ENCODE measurements at places on chromosomes 16 and 17. TPM values are rescaled to one million over a fixed set of nuclear protein-coding genes. Genes with fewer than 3 reads are reported as not detected.

GRCh38 chr17:45307290-45308015, 9.4 kb downstream of the MAP3K14 start:
- DNase-seq, result no peak

DNA sequence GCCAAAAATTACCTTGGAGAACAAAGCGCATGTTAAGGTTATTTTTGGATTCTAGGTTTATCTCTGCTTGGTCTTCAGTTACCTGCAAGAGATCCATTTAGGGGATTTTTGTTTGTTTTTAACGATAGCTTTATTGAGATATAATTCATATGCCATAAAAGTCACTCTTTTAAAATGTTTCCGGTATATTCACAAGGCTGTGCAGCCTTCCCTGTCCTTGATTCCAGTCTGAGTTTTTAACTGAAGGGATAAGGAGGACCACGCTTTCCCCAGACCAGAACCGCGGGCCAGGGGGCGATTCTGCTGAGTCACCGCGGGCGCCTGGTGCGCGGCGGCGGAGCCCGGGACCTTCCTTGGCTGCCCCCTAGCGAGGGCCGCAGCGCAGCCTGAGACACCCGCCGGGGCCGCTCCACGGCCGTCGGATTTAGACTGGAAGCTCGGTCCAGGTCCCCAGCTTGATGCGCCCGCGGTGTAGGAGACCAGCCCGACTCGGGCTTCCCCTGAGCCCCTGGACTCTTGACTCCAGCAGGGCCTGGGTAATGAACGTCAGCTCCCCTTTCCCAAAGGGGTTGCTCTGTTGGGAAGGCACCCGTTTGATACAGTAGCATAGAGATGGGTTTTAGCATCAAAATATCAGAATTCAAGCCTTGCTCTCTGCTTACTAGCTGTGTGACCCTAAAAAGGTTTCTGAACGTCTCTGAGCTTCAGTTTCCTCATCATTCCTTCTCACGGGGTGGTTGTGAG, 50.0 kb upstream of the STH start:
- peak; percentile 91 for DNase-seq

DNA sequence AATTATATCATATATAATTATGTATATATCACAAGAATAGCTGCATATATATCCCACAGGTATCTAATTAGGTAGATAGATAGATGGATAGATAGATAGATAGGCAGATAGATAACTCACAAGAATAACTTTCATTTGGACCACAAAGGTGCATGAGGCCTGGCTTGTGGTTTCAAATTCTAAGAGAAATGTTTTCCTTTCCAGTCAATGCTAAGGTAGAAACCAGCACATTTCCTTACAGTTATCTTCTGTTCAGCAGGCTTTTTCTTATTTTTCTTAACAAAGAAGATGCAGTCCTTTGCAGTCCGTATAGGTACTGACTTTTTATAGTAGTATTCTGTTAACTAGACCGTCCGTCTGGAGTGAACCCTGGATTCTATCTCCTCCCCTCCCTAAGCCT, 152.9 kb upstream of the ANKFN1 start:
- DNase-seq, result no peak

GRCh38 chr16:10616756-10617640, 36.6 kb upstream of the EMP2 start:
- no peak for DNase-seq

- DNase-seq, result no peak
These were observed 932 bp downstream of the ZNF267 start for GRCh38 chr16:31874366-31875111.

- no peak for DNase-seq
These were observed 97.2 kb downstream of the NOG start for GRCh38 chr17:56690441-56691291.

DNA sequence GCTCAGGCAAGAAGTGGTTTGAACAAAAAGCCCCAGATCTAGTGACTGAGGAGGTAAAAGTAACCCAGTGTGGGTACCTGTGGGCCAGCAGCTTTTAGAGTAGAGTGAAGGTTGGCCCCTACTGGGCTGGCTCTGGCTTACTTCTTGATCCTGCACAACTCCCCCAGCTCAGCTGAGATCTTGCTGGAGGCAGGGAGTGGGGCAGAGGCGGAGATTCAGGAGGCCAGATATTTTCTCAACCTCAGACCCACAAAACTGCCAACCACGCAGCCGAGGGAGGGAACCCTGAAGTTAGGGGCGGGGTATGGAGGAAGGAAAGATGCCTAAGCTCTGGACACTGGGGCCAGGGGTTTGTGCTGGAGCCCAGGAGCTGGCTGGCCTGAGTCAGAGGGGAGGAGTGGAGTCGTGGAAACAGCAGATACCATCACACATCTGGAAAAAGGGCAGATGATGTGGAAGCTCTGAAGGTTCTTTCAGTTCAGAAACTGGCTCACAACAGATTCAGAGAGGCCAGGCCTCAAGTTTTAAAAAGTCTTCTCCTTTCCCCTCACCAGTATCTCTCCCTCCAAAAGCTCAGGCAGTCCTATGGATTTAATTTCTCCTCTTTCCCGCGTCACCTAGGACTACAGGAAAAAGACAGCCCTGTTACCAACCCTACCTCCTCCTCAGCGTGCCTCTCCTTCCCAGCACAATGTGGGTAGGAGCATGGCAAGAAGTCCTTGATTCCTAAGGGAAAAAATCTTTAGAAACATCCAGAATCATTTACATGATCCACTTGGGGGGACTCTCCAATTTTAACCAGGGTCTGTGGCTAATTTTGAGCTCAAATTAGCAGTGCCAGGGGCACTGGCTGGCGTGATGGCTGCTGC, 48.1 kb downstream of the MYO18A start:
- DNase-seq, result no peak

- no peak for DNase-seq
These were observed 95.7 kb downstream of the HS3ST3B1 start for GRCh38 chr17:14396547-14396946.

DNA sequence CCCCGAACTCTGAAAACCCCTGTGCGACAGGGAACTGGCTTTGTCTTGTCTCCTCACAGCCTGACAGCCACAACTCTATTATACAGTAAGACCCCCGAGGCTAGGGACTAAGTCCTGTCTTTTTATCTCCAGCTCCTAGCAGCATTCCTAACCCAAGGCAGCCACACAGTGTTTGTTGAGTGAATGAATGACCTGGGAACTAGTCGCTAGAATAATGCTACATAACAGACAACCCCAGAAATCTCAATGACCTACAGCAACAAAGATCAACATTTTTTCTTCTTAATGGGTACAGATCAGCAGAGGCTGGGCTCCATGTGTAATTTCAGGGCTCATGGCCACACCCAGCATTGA, 71.4 kb upstream of the TNRC6C start:
- no peak for DNase-seq

DNA sequence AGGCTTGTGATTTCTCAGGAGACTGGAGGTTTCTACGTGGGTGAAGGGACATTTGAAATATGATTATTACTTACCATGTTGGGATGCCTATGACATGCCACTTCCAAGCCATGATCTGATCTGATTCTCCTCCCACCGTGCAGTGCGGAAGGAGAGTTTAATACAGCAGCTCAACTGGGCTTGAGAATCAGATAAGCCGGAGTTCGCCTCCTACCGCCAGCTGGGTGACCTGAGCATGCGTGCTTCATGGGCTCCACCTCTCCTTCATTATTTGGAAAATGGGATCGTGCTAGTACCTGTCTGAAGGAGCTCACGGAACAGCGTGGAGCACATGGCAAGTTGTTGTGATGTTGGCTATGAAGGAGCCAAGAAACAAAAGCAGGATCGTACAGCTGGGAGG, 12.4 kb upstream of the TIMP2 start:
- DNase-seq, result no peak

- DNase-seq, result no peak
These were observed 25.6 kb upstream of the MAP2K6 start for GRCh38 chr17:69388822-69389442.

DNA sequence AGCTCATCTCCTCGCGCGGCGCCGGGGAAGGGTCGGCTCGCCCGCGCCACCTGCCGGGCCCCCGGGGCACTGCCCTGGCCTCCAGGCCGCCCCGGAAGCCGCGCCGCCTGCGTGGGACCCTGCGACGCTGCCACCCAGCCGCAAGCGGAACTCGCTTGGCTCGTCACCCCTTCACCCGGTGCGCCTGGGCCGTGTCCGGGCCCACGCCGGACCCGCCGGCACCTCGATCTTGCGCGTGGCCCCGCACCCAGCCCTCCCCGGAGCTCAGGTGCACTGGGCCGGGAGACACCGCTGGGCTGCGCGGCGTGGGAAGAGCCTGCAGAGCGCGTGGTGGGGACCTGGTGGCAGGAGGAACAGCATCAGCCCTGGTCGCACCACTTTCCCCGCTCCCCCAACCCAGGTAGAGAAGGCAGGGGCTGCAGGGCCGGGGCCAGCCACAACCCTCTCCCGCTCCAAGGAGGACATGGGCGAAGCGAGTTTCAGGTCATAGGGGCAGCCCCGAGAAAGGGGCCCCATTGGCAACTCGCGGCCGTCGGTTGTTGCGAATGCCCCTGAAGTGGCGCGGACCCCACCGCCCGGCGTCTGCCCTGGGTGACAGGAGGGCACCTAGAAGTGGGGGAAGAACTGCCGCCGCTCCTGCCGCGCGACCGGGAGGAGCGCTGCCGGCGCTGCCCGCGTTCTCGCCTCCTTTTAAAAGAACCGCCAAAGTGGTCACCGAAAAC, 363 bp upstream of the MIF4GD start:
- peak; percentile 95 for DNase-seq

DNA sequence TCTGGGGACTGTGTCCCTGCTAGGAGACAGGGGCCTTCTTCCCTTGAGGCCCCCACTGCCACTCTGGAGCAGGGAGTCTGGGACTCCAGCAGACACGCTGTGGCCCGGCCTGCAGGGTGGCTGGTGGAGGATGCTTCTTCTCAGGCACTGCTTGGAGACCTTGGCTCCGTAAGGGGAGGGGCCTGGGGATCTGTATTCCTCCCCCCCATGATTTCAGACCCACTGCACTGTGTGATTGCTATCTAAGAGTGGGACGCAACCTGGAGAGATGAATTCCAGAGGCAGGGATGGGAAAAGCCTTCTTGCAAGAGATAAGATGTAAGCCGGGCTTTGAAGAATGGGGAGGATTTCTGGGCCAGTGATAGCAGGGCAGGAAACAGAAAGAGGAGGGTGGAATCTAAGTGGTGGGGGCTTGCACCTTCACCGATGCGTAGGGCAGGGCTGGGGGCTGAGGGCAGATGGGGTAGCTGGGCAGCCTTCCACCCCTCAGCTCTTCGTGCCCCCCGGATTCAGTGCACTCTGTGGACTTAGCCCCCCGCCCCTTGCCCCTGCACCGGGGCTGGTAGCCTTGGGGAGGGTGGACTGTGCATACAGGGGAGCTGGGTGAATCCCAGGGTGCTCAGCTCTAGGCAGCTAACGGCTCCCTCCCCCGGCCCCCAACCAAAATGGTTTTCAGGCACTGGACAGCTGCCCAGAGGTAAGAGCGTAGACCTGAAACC, 5.2 kb upstream of the GSE1 start:
- DNase-seq, result no peak

DNA sequence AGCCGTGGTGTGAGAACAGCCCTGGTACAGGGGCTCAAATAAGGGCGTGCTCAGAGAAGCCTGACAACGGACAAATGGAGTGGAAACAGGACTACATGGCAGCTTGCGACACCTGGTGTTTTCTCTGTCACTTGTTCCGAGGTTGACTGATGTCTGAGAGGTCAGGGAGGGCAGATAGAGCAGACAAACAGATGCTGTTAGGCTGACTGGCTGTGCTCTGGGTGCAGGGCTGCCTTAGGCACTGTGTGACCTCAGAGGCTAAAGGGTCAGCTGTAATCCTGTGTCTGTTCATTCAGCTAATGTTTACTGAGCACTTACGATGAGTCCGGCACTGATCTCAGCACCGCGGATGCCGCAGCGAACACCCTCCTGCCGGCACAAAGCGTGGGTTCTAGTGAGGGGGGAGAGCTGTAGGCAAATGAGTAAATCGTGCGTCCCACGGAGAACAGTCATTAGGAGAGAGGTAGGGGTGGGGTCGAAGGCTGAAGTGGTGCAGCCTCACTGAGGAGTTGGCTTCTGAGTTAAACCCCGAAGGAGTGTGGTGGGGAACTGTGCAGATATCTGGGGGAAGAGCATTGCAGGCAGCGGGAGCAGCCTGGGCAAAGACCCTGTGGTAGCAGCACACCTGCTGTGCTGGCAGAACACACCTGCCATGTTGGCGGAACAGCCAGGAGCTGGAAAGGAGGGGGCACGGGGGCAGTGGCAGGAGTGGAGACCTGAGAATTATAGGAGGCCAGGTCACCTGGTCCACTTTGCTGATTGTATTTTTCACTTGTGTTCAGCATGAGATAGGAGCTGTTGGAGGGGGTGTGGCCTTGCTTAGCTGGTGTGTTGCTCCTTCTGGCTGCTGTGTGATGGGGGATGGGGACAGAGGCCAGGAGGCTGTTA, 35.0 kb downstream of the GPT2 start:
- DNase-seq, result no peak

DNA sequence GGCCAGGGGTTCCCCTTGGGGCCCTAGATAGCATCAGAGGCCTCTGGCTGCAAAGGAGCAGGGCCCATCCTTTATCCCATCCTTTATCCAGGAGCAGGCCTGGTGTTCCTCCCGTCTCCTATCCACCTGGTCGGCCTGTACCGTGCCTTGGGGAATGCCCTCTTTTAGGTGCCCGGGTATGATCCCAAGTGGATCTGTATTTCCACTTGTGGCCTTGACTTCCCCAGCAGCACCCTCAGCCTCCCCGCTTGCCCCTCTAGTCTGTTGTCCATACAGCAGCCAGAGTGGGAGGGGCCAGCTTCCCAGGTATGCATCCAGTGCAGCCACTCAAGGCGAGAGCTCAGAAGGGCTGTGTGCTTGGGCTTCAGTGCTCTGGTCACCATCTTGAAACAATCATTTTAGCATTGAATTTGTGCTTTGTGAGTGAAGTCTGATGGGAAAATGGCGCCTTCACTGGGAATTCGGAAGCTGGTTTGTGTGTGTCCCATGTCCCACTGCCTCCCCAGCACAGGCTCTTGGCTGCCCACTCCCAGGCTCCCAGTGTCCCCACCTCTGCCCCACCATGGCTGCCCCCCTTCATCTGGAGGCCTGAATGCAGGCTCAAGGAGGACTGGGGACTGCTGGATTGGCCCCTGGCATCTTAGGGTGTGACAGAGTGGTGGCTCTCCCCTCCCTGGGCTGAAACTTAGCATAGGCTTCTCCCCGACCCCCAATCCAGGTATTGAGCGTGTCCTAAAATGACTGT, 3.3 kb upstream of the RNF112 start:
- DNase-seq, result peak; percentile 78

- DNase-seq, result peak; percentile 53
These were observed 56.7 kb upstream of the MED9 start for GRCh38 chr17:17420082-17420481.

- no peak for DNase-seq
These were observed 170.3 kb downstream of the CHD9 start for GRCh38 chr16:53224951-53225533.

GRCh38 chr17:20982589-20983358, 60.0 kb downstream of the USP22 start:
- peak; percentile 55 for DNase-seq

The BCAR1 gene
- 86.5 TPM for total RNA-seq

The ABCC12 gene
- not detected for total RNA-seq

The HOXB9 gene
- 0.58 TPM for total RNA-seq

The KRTAP4-4 gene
- total RNA-seq, result not detected

The JPT2 gene
- total RNA-seq, result 39.0 TPM

The CIBAR2 gene
- not detected for total RNA-seq

The MYL11 gene
- not detected for total RNA-seq

The CXCL16 gene
- total RNA-seq, result 51.3 TPM

The PITPNM3 gene
- total RNA-seq, result 1.1 TPM

The TOM1L1 gene
- 16.4 TPM for total RNA-seq

The MT4 gene
- total RNA-seq, result not detected

The CCL5 gene
- total RNA-seq, result 4.0 TPM

The OR2C1 gene
- not detected for total RNA-seq

The MPO gene
- 0.35 TPM for total RNA-seq

The MC1R gene
- total RNA-seq, result 2.4 TPM

The TEKT3 gene
- not detected for total RNA-seq

The SOX15 gene
- not detected for total RNA-seq
